ENCODE measurements at places on chromosomes 11 and 22.

- no peak for DNase-seq
Measured at GRCh38 chr11:102513869-102514268, 16.7 kb downstream of the MMP7 start.

- no peak for DNase-seq
Measured at GRCh38 chr11:2575591-2576051, 124.2 kb downstream of the KCNQ1OT1 start.

DNA sequence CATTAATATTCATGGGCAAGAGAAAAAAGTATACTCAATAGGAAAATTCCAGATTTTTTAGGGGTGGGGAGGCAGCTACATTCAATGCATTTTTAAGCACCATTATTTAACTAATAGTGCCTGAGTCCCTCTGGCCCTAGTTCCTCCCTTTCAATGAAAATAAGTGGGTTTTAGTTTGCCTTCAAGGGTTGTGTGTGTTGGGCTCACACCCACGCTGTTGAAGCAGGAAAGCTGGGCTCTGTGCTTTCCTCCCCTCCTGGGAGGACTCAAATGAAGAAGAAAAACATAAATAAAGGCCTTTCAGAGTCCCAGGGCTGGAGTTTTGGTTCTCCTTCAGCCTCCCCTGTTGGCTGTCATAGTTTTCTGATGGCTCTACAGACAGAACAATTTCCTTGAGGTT, 366.2 kb downstream of the MIAT start:
- DNase-seq = no peak

DNA sequence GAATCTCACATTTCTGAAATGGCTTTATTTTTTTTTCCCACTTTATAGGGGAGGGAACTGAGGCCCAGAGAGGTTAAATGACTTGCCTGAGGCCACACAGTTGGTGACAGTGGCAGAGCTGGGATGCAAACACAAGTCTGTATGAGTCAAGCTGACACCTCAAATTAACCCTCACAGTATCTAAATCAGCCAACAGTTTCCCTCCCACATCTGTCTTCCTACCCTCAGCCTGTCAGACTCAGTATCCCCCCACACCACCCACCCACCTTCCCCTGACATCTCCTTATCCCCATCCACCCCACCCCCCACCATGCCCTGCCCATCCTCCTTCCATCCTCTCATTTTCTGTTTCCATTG, 95.2 kb downstream of the TP53I11 start:
- no peak for DNase-seq

DNA sequence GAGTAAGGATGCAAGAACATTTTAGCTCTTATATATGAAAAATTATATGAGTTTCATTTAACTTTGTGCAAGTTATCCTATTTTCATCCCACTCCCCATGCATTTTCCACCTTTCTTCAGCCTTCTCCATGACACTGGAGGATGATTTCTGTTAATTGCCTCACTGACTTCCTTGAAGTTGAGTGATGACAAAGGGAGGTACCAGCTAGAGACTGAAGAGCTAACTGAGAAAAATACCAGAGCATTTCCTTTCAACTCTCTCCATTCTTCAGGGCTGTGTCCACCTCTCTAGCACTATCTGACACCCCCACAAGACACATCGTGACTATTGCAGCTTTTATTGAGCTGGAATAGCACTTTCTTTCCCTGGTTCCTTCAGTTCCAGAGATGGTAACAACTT, 711.6 kb upstream of the LRRC4C start:
- no peak for DNase-seq

- no peak for DNase-seq
Measured at GRCh38 chr11:45815747-45816146, 10.8 kb downstream of the SLC35C1 start.

DNA sequence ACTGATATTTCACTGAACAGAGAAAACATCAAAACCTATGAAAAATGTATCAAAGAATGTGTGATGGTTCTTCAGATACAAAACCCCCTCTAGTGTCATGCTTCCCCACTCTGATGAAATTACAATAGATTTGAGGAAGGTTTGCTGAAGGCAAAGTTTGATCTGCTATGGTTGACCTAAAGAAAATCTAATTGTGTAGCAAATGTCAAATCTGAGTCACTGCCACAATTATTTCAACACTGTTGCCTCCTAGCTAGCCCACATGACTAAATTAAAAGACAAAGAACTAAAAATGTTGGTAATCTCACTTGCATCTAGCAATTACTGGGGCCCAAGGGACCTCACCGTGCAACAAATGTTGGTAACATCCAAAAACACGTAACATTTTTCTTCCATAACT, 728.0 kb downstream of the DLG2 start:
- no peak for DNase-seq

DNA sequence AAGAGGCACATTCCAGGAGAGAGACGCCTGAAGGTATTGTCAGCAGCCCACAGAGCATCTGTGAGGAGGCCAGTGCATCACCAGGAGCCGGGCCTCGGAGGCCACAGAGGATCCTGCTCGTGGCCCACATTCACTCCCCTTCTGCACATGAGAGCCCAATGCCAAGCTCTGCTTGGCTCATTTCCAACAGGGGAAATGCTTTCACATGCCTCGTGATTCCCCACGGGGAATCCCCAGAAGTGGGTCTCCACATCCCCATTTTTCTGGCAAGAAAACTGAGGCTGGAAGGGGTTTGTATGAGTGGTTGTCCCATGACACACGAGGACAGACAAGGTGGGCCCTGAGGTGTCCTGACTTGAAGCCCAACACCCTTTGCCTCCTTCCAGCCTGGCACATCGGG, 34.4 kb downstream of the TP53I11 start:
- no peak for DNase-seq

DNA sequence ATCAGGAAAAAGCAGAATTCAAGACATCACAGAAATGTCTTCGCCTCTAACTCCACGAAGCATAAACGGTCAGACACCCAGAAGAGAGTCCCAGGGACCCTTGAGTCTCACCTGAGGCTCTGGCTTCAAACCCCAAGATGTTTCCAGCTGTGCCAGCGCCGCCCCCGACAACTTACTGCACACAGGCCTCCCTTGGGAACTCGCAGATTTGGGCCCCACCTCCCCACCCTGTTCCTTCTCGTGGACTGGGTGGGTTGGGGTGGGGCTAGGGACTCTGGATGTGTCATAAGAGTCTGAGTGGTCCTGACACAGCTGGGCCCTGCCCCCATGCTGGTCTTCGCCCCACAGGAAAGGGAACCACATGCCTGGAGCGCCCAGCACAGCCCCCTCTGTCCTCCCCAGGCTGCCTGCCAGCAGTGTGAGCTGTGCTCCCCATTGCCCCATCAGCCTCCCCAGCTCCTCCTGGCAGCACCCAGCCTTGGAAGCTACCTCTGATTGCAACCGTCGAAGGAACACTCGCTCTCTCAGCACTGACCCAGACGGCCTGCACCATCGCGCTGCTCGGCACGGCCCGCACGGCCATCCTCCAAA, 147.5 kb downstream of the CRYBB2 start:
- DNase-seq = no peak

DNA sequence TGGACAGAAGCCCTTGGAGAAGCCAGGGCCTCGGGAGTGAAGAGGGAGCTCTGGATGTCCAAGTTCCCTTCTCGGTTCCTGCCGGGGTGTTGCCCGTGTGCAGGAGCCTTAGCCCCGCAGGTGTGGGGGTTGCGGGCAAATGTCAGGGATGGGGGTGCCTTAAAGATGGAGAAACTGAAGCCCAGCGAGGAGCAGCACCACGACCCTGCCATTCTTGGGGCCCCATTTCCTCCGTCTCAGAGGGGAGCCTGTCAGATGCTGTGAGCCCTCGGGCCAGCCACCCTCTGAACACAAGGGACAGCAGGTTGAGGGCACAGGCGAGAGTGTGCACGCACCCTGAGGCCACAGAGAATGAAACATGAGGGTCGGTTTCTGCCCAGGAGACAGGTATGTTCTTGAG, 6.3 kb downstream of the OSBPL5 start:
- DNase-seq = no peak

- no peak for DNase-seq
Measured at GRCh38 chr11:19766810-19767209, 54.2 kb downstream of the NAV2 start.

GRCh38 chr11:1392111-1392510, 2.4 kb downstream of the BRSK2 start:
- DNase-seq = no peak

DNA sequence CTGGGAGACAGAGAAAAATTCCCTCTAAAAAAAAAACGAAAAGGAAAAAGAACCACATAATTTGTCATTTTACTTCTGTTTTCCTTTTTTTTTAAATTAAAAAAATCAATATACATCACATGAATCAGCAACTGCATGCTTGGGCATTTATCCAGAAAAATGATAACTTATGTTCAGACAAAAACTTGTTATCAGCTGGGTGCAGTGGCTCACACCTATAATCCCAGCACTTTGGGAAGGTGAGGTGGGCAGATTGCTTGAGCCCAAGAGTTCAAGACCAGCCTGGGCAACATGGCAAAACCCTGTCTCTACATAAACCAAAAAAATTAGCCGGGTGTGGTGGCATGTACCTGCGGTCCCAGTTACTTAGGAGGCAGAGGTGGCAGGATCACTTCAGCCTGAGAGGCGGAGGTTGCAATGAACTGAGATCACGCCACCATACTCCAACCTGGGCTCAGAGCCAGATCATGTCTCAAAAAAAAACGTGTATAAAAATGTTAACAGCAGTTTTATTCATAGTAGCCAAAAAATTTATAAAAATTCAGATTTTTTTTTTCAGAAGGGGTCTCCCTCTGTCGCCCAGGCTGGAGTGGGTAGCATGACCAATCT, 28.5 kb downstream of the AMBRA1 start:
- DNase-seq = no peak

DNA sequence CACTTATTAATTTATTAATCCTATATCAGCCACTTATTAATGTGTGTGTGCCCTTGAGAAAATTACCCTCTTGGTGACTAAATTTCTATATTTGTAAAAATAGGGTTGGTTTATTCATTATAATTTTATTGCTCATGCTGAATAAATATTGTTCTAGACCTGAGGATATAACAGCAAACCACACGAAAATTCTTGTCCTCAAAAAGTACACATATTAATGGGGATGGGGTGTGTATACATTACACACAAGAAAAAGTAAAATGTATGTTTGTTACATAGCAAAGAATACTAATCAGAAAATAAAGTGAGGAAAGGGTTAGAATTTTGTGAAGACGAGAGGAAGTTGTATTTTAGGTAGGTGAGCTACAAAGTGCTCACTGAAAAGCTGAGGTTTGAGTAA, 1068.9 kb upstream of the RAG2 start:
- no peak for DNase-seq

- DNase-seq = no peak
Measured at GRCh38 chr22:31897842-31898805, 46.2 kb upstream of the YWHAH start.

DNA sequence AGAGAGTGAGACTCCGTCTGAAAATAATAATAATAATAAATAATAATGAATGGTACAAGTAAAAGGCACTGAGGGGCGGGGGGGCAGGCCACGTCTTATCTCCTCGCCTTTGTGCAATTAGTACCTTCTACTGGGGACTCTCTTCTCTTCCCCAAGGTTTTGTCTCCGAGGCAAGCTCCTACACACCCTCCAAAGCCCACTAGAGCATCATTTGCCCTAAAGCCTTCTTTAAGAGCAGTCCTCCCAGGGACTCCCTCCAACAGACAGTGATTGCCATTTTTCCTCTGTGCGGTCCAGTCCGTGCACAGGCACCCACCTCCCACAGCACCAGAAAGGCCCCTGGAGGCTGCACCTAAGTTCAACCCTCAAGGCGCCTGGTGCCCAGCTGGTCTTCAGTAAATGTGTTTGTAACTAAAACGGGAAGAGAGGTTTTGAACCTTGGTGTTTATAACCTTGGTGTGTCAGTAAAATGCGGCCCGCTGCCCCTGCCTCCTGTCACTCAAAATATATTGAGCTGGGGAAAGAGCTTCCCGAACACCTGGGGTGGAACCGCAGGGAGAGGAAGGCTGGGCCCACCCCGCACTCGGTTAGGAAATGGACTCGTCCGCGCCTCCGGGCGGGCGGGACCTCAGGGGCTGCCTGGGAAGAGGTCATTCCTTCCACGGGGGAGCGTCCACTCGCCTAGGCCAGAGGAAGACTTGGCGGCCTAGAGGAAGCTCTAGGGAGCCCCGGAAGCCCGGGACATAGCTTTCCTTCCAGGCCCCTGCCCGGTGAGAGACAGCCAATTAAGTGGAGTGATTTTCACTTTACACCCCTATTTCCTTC, 4.7 kb upstream of the KDELR3 start:
- no peak for DNase-seq

DNA sequence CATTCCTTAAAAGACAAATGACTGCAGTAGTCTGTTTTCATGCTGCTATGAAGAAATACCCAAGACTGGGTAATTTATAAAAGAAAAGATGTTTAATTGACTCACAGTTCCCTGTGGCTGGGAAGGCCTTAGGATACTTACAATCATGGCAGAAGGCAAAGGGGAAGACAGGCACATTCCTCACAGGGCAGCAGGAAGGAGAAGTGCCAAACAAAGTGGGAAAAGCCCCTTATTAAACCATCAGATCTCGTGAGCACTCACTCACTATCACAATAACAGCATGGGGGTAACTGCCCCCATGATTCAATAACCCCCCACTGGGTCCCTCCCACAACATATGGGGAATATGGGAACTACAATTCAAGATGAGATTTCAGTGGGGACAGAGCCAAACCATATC, 16.4 kb upstream of the OR2AT4 start:
- no peak for DNase-seq

- DNase-seq = no peak
Measured at GRCh38 chr11:30310623-30311022, 12.3 kb upstream of the ARL14EP start.

DNA sequence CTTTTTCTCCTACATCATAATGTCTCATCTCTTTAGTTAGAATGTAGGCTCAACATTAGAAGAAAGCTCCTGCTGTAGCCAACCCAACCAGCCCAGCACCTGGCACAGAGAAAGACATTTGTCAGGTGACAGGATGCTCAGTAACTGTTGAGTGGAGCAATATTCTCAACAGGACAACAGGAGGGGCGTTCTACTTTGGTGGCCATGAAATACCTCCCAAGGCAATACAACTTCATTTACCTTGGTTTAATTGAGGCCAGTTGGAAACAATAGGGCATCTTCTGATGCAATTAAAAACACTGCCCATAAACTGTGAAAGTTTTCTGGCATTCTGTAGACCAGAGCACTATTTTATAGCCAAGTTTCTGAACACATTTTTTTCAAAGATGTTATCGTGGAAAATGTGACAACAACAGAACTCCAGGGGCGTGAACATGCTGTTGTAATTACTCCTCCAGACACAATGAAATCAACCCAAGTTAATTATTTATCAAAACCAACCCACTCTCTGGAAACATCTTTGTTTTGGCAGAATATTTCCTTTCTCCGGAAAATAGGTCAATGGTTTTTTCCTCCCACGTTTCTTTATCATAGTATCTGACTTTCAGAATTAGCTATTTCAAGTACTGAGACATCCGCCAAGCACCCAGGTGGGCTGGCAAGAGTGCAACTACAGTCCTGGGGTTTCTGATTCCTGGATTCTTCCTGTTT, 538.1 kb downstream of the SOX6 start:
- no peak for DNase-seq
